ENCODE measurements at places on chromosomes 7 and 10.

DNA sequence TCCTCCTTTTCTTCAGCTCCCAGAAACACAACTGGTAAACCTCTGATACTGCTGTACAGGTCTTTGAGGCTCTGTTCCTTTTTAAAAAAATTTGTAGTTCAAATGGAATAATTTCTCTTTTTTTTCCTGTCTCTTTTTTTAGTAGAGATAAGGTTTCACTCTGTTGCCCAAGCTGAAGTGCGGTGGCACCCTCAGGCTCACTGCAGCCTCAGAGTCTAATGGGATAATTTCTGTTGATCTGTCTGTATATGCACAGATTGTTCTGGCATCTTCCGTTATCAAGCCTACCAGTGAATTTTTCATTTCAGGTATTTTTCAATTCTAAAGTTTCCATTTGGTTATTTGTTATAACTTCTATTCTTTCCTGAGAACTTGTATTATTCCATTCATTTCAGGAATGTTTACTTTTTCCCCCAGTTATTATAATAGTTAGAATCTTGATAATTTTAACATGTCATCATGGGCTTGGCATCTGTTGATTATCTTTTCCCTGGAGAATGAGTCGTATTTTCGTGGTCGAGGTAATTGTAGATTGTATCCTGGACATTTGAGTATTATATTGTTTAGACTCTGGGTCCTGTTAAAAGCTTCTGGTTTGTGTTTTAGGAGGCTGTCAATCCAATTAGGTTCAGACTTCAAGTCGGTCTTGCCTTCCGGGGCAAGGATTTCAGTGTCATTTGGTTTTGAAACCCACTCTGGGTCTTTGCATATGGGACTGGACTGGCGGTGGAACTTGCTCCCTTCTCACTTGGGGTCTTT, 24.5 kb downstream of the CRCP start:
- no peak for DNase-seq

DNA sequence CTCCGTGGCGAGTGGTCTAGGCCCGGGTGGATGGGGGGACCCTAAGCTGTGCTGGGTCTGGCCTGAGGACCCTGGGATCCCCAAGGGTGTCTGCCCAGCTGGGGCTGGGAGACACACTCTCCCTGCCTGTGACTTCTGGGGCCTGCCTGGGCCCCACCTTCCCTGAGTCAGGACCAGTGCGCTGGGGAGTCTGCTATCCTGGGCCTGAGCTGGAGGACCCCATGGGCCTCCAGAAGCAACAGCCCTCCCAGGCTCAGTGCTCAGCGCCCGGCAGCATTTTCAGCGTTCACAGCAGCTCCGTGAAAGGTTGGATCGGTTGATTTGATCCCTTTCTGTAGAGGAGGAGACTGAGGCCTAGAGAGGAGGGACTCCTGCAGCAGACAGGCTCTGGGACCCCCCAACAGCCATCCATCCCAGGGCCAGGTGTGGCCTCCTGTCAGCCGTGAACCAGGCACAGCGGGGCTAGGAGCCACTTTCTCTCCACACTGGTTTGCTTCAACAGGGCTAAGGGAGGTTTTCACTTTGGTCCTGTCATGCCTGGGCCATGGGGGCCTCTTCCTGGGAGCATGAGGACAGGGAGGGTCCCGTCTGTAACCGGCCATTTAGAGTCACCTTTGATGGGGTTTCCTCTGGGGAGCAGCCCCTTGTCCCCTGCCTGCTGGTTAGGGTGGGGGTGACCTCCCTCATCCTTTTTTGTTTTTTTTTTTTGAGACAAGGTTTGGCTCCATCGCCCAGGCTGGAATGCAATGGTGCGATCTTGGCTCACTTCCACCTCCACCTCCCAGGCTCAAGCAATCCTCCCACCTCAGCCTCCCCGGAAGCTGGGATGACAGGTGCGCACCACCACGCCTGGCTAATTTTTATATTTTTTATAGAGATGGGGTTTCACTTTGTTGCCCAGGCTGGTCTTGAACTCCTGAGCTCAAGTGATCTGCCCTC, 12.4 kb downstream of the FOXL3 start:
- no peak for DNase-seq

DNA sequence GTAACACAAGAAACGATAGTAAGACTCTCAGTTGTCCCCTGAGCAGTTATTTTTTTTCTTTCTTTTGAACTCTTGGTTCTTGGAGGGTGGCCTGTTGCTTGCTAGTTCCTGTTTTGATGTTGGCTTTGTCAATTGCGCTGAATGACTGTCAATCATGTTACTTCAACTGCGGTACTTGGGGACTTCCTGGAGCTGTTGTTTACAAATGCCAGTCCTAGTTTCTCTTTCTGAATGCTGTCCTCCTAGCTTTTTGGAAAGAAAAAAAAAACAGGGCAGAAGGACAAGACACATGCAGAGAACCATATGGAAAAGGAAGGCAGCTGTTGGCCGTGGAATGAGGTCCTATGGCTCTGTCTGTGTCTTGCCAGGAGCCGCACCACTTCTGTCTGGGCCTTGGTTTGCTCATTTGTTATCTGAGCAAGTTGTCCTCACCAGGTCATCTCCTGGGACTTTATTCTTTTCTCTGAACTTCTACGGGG, 7.0 kb upstream of the PDCD4 start:
- DNase-seq: no peak

GRCh38 chr7:74104702-74105101, 21.1 kb downstream of the LIMK1 start:
- DNase-seq: no peak

- DNase-seq: no peak
These were observed 200.2 kb downstream of the ELMO1 start for GRCh38 chr7:37248396-37248861.

DNA sequence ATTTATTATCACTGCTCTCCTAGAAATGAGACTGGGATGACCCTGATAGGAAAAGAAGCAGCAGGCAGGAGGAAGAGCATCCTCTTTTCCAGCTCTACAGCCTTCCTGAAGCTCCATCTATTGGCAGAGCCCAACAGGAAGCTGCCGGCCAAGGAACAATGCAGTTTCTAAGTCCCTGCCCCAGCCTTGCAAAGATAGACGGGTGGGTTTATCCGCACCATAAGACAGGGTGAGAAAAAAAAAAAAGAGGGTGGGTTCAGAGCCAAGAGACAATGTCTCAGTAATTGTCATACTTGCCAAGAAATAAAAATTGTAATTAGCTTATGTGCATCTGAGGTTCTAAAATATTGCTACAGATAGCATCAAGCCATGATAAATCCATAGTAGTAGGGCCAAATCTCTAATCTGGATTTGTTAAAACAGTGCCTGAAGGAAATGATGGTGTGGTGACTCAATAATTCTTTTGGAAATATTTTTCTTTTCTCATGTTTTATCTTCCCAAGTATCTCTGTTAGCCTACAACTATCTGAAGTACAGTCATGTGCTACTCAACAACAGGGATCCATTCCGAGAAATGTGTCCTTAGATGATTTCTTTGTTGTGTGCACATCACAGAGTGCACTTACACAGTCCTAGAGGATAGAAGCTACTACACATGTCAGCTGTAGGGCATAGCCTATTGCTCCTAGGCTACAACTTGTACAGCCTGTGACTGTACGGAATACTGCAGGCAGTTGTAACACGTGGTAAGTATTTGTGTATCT, 242.9 kb upstream of the CXCL12 start:
- no peak for DNase-seq

DNA sequence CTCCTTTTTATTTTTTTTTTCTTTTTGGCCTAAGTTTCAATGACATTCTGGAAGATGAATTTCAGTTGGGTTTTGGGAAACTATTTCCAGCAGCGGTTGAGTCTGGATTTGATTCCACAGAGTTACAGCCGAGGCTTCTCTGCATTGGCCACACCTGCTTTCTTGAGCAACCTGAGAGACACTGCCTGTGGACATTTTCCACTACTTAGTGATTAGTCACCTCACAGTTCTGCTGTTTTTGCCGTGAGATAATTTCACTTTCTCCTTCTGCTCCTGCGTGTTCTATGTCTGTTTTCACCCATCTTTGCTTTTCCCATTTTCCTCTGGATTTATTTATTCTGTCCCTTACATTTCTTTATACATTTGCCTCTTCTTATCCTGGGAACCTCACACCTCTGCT, 243.0 kb downstream of the BICC1 start:
- no peak for DNase-seq

DNA sequence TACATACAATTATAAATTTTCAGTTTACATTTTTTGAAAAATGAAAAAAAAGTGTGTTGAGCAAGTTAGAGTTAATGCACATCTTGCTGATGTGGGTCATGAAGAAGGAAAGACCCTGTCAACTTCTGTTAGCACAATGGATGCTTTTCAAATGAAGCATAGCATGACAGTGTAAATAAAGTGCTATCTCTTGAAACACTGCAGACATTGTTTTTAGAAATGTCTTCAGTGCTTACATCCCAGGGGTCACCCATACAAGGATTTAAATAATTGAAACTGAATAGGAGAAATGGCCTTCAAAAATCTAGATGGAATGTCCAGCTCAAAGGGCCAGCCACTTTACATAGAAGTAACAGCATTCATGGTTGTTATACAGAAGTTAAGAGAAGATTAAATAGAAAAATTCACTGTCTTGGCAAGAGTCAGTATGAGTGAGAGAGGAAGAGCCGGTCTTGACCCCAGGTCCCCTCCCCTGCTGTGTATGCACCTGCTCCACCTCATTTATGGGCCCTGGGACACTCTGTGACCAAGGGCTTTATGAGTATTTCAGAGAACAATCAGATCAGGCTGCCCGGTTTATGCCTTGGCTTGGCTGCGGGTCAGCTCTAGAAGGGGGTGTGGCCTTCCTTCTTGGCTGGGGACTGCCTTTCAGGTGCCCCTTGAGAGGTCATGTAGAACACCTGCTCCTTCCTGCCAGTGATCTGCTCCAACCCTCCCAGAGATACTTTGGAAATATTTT, 237.7 kb upstream of the TMEM72 start:
- DNase-seq: no peak

GRCh38 chr10:71052708-71053107, 159.7 kb upstream of the UNC5B start:
- no peak for DNase-seq

DNA sequence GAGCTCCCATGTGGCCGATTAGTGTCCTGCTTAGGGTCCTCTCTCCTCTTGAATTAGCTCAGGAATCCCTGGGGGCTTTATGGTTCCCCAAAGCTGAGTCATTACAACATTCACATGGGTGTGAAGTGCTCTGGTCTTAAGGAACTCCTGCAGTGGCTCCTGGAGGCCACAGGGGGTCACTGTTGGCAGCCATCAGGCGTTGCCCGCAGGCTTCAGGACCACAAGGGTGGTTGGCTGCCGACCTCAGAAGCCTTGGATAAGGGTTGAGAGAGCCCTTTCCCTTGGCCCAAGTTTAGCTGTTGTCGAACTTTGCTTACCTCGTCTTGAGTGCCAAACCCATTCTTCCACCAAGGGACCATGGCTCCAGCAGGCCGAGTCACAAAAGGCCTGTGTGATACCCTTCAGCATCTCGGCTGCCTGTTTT, 61.7 kb downstream of the SH2D4B start:
- DNase-seq: no peak

DNA sequence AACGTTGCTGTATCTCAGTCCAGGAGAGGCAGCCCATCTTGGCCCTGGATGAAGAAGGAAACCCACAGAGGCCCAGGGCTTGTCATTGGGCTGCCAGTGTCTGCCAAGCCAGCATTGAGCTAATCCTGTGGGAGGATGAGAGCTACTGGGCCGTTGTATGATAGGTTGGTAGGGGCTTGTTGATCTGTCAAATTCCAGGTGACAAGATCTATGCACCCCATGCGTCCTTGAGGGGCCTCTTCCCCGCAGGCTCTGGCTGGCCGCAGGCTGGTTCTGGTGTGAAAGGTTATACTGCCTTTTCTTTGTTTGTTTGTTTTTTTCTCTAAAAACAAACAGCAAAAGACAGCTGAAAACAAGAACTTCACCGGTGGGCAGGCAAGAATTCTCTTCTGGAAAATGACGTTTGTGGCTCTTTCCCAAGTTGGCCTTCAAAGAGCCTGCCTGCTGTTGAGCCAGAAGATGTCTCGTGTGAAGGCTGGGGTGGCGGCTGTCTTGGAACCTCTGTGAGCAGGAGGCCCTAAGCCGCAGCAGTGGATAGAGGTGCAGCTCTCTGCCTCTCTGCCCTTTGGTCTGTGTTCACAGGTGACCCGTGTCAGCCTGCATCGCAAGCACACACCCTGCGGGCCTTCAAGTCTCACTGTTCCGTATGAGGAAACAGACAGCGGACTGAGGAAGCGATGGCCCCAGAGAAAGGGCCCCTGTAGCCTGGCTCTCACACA, 23.3 kb downstream of the CYP17A1 start:
- DNase-seq: no peak

- no peak for DNase-seq
These were observed 29.0 kb downstream of the MRPL32 start for GRCh38 chr7:42961170-42961569.

DNA sequence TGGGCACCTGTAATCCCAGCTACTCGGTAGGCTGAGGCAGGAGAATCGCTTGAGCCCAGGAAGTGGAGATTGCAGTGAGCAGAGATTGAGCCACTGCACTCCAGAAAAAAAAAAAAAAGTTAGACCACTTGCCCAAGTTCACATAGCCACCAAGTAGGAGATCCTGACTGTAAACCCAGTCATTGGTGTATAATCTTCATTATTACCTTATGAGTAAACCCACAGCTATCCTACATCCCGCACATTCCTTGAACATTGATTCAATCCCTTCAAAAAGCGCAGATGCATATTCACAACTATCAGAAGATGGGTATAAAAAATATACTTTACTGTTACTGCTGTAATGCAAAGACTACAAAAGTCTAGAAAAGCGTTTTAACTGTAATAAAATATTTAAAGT, 512.9 kb downstream of the SUGCT start:
- DNase-seq: no peak

DNA sequence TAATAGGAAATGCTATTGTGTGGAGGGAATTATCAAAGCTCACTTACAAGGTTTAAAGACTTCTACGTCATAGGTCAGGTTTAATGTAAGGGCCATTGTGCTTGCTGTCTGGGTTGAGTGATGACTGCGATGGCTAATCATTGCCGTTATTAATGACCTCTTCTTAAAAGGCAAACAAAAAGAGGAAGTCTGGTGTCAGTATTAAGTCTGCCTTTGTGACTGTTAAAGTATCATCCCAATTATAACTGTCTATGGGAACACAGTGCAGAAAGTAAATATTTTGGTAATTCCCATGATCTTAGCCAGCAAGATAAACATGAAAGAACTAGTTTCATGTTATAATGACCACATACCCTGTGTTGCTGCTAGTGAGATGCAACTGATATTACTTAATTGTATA, 382.4 kb downstream of the BBS9 start:
- peak; percentile 30 for DNase-seq

DNA sequence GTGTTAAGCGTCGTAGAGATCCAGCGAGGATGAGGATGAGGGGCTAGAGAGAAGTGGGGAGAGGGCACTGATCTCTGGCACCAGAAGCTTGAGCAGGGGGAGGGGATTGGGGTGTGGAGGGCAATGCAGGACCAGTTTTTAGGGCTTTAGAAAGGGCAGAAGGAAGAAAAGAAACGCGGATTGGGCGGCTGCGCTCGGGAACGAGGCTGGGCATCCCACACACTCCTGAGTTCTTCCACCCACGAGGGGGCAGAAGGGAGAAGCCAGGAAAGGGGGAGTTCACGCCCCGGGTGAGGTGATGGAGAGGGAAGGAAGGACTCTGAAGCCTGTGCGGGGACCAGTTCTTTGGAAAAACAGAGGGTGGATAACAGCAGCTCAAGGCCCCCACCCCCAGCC, 6.1 kb upstream of the VGF start:
- no peak for DNase-seq
